ENCODE measurements at places on chromosomes 12 and 14.

DNA sequence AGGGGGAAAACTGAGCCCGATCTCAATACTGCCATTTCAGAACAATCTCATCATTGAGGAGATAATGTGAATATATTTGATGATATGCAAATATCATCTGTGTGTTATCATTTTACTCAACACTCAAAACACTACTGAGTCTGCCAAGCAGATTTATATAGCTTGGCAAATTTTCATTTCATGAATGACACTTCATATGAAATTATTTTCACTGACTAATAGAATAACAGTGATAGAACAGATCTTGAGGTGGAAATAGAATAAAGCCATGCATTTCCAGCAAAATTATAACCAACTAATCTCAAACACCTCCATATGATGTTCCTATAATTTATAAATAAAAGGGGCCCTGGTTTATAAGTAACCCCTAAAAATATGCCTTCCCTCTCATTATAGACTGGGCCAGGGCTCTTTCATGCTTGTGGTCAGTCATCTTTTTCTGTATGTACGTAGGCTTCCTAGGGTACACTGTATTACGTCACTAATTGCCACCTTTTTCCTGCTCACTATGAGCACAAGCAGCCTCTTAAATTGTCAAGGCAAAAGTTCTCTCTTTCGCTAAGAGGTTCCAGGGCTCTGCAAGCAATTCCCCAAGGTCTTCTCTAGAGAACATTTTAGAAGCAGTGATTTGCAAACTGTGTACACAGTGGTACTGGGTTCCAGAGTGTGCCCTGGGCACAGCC lies 197.1 kb upstream of the FOXN3 start:
- DNase-seq = no peak

DNA sequence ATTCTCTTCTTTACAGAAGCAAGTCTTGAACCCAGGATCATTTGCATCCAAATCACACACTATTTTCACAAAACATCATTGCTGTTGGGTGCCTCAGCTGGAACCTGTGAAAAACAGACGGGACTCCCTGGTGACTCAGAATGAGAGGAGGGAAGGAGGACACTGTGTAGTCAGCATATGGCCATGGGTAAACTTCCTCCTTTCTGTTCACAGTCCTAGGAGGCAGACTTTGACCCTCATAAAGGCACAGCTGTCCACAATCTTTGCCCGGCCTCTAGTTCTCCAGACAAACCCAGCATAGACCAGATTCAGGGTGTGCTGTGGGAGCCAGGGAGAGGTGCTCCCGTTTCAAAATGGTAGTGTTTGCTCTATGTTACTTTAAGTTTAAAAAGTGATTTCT lies 62.0 kb downstream of the DYRK2 start:
- DNase-seq = peak; percentile 38

GRCh38 chr12:108616941-108617858 lies 16.5 kb downstream of the SELPLG start:
- no peak for DNase-seq

- no peak for DNase-seq
Measured at GRCh38 chr12:81874586-81874985, 115.4 kb upstream of the PPFIA2 start.

GRCh38 chr12:1094714-1095113 lies 103.7 kb downstream of the ERC1 start:
- no peak for DNase-seq

- DNase-seq = no peak
Measured at GRCh38 chr14:90275820-90276219, 19.5 kb downstream of the PSMC1 start.

- no peak for DNase-seq
Measured at GRCh38 chr12:131456301-131457027, 254.4 kb upstream of the SFSWAP start.
